Tongue (tissue), 3 donors: ENCODE measurements at places on chromosomes 7 and 10.

- DNase-seq: peak; percentile 96
Observed at GRCh38 chr7:95608359-95609173, 12.2 kb upstream of the PDK4 start.

DNA sequence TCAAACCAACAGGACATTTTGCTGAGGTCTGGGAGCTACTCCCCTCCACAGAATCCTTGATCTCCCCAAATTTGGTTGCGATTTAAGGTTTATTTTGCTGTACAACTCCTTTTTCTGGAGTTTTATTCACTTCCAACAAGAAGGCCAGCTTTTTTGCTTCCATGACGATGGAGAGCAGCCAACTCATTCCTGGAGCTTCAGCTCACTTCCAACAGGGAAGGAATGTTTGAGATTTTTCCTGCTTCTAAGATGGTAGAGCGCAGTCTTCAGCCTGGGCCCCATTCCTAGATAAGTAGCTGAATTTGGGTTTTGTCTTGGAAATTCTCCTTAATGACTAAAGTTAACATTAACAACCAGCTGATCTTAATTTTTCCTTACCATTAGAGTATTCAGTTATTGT, 30.9 kb upstream of the CREB3L2 start:
- no peak for DNase-seq

- DNase-seq: no peak
Observed at GRCh38 chr7:48894574-48894973, 29.8 kb upstream of the CDC14C start.

DNA sequence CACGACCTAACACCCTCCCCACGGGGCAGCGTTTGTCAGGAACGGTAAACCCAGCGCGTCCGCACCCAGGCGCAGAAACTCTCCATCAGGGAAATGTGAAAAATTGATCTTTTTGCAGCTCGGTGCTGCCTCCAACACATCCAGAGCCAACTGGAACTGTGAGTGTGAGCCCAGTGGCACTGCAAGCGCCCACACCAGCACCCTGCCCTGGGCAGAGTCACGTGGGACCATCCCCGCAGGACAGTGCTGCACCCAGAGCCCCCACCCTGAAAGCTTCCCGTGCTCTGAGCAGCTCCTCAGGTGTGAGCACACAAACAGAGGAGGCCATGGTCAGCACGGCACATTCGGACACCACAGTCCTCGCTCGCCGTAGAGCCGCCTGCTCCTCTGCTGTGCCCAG, 330.9 kb downstream of the DNAJB6 start:
- DNase-seq: no peak

- peak; percentile 16 for DNase-seq
Observed at GRCh38 chr10:7186387-7187018, 224.3 kb downstream of the SFMBT2 start.

GRCh38 chr10:43822631-43823580, 174.2 kb upstream of the ZNF32 start:
- no peak for DNase-seq

GRCh38 chr7:115805458-115805857, 225.1 kb downstream of the TFEC start:
- DNase-seq: no peak

- no peak for DNase-seq
Observed at GRCh38 chr10:101015582-101015973, 15.4 kb downstream of the PDZD7 start.

DNA sequence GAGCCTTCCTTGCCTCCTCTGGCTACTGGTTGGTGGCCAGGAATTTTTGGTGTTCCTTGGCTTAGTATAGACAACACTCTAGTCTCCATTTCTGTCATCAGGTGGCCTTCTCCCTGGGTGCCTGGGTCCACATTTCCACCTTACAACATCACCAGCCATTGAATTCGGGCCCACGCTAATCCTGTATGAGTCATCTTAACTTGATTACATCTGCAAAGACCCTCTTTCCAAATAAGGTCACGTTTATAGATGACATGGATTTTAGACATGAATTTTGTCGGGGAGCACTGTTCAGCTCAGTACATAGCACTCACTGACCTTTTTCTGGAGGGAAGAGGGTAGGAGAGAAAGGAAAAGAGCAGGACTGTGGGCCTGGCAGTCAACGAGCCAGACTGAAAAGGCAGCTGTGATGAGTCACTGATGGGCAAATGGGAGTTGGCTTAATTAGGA, 39.4 kb downstream of the MMRN2 start:
- DNase-seq: no peak

- peak; percentile 11 for DNase-seq
Observed at GRCh38 chr7:54944179-54944578, 74.6 kb upstream of the EGFR start.

DNA sequence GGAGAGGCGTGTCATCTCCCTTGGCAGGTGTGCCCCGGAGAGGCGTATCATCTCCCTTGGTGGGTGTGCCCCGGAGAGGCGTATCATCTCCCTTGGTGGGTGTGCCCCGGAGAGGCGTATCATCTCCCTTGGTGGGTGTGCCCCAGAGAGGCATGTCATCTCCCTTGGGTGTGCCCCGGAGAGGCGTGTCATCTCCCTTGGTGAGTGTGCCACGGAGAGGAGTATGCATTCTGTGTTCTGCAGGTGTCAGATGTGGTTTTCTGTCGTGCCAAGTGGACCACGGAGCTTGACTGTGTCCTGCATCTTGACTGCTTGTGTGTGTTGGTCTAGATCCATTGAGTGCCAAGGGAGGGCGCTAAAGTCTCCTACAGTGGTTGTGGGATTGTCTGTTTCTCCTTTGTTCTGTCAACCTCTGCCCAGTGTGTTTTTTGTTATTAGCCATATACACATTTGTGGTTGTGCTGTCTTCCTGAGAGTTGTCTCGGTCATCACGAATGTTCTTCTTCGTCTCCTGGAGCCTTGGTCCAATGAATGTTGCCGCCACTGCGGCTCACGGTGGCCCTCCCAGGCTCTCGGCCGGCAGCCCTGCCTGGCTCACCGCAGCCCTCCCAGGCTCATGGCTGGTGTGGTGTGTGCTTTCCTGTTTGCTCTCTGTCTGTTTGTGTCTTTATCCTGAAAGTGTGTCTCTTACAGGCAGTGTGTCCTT, 96.8 kb downstream of the INPP5A start:
- DNase-seq: no peak

DNA sequence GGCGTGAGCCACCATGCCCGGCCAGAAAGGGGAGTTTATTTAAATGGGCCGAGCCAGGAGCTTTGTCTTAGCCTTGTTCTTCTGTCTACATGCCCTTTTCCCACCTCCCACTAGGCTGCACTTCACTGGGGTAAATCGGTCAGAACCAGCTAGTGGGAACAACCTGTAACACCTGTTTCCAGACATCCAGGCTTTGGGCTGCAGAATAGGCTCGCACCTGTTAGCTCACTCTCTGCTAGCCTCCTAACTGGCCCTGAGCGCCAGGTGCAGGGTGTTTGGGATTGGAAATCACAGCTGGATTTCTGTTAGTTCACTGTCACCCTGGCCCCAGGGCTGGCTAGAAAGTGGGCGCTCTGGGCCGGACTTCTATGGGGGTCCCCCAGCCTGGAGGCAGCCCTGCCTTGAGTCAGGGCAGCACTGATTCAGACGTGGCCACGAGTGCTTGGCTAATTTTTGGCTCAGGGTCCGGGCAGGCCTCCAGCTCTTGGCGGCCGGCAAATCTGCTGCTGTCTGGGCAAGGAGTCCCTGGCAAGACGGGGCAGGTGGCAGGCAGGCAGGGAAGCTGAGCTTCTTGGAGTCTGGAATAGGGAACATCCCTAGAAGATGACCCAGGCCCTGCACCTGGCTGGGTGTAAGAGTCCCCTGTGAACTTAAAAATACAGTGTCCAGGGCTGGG, 48.6 kb downstream of the GTF2IRD1 start:
- DNase-seq: peak; percentile 86

GRCh38 chr10:13730306-13730652, 143.5 kb downstream of the PRPF18 start:
- no peak for DNase-seq

DNA sequence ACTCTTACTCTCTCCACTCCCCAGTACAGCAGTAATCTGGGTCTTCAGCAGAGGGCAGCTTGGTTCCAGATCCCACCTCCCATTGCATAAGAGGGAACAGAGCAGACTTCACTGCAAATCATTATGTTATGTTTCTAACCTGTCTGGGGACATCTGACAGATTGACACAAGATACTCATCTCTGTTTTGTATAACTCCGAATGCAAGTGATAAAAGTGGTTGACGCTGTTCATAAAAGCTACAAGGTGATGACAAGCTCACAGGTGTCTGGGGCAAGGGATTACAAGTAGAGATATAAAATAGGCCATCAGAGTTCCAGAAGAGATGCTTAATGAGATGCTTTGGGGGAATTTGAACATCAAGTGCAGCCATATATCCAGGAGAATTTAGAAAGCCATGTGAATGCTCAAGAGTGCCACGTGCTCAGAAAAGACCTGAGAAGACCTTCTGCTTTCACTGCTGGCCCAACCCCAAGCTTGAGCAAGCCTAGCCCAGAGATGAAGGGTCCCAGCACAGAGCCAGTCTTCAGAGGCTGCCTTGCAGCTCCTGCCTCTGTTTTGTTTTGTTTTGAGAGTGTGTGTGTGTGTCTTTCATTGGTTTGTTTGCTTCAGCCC, 80.6 kb downstream of the VSTM2A start:
- no peak for DNase-seq

DNA sequence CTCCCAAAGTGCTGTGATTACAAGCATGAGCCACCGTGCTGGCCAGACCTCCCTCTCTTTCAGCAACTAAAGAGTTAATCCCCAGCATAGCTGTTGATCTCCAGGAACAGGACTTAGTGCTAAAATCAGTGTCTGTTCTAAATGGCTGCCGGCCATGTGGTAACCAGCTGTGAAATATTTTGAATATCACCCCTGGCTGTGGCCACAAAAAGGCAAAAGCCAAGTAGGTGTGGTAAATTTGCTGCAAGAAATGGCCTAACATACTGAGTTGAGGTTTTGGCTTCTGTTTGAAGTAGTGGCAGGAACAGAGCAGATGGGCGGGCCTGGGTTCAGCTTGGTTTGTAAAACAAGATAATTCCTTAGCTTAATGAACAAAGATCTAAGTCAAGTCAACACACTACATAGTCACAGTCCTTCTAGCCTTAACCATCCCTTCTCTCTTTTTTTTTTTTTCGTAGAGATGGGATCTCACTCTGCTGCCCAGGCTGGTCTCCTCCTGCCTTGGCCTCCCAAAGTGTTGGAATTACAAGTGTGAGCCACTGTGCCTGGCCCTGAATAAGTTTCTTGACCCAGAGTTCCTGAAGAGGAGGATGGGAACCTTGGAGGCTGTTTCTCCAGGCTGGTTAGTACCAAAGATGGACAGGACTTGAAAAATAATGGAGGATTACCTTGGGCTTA, 22.7 kb upstream of the AGFG2 start:
- DNase-seq: peak; percentile 78

DNA sequence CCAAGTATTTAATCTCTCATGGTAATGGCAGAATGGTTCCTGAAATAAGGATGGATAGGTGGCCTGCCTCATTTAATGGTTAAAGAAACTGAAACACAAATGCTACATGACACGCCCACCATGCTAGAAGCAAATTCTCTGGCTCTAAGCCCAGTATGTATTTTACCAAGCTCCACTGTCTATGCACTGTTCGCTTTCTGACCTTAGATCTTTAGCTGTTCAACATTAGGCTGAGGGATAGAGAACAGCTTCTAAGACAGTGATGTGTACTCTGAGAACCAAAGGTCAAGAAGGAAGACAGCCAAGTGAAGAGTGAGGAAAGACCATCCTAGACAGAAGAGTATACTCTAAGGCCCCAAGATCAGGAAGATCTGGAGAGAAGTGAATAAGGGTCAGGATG, 26.6 kb downstream of the FAM3C start:
- DNase-seq: peak; percentile 44

- DNase-seq: no peak
Observed at GRCh38 chr7:26898891-26899290, 34.5 kb upstream of the SKAP2 start.

GRCh38 chr7:112708236-112708635, 82.0 kb downstream of the TMEM168 start:
- no peak for DNase-seq

GRCh38 chr7:21640105-21640504, 97.3 kb downstream of the DNAH11 start:
- DNase-seq: no peak

DNA sequence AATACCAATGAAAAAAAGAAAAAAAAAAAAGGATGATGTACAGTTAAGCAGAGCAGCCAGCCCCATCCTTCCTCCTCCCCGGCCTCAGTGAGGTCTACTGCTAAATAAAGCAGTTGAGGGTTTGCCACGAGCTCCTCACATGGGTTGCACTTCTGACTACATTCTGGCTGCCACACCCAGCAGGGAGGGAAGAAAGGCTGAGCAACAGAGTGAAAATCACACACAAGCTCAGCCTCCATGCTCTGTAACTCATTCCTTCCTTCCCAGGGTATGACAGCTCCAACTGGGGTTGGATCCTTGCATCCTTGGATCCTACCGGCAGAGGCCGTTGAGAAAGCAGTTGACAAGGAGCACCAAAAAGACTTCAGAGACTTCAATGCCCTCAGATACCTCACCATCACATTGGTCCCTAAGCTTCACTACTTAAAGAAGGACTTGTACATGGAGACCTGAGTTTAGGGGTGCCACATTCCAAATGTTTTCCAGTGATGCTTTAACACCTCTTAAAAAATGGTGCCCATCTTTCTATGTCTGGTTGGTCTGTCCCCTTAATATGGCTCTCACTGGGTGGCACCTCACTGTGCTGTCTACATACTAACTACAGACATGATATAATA, 52.9 kb upstream of the PIK3CG start:
- DNase-seq: no peak

DNA sequence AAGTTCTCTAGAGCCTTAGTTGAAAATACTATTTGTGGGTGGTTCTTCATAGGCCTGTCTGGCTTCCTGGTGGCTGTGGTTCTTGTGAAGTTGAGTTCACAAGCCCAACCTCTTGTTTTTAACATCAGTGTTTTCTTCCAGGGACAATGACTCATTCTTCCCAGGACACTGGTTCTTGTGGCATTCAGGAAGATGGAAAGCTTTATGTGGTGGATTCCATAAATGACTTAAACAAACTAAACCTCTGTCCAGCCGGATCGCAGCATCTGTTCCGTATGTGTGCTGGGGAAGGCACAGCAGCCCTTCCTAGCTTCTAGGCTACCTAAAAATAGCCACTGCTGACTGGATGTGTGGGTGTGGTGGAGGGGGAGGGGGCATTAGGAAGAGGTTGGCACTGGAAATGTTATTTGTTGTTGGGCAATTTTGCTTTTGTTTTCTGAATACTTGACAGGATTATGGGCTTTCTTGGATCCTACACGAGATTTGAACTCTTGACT, 3.9 kb downstream of the LSMEM1 start:
- DNase-seq: peak; percentile 47

- DNase-seq: no peak
Observed at GRCh38 chr10:22765660-22766547, 51.5 kb upstream of the PIP4K2A start.

- no peak for DNase-seq
Observed at GRCh38 chr7:95324431-95324830, at the start of gene PON1. PON1 (minus strand) TSS chr7:95324532; CDS start chr7:95324475, 57 bp downstream.

DNA sequence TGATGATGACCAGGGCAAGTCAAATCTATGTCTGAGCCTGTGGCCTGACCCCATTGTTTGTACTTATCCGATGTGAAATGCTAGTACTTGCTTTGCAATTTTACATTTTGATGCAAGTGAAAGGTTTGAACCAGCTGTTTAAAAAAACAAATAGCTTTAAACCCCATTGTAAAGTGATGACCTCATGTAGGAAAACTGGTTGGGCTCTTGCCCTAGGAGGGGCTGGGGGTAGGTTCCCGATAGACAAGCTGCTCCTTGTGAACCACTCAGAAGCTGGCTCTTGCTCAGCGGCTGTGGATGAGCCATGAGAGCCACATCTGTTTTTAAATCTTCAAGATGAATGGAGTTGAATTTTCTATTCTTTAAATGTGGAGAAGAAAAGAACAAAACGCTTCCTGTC, 185.3 kb downstream of the WDR11 start:
- DNase-seq: peak; percentile 85
